ENCODE measurements at places on chromosomes 1 and 21.

DNA sequence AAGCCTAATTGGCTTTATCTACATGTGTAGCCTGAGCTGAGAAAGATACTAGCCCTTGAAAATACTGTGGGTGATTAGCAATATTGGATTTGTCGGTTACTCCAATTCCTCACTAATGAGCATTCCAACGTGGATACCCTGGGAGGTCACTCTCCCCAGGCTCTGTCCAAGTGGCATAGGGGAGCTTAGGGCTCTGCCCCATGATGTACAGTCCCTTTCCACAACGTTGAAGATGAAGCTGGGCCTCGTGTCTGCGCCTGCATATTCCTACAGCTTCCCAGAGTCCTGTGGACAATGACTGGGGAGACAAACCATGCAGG lies 2.6 kb downstream of the RCC1 start:
- DNase-seq, result no peak

GRCh38 chr1:11746092-11746491 lies 10.2 kb downstream of the AGTRAP start:
- DNase-seq, result no peak

- no peak for DNase-seq
Observed at GRCh38 chr1:154911691-154912550, 24.6 kb downstream of the PMVK start.

DNA sequence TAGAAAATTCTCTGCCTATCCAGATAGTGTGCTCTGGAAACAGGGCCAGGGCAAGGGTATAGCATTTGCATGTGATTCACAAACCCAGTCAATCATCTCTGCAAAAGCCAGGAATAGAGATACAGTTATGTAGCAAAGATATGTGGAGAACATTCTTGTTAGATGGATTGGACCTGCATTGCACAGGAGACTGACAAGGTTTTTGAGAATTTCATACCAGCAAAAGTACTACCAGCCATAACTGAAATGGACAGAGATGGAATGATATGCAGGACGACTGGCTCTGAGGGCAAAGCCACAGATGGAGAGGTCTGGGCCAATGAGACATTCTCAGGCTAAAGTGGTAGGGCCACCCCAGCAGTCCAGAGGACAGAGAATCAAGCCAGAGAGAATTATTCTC lies 24.7 kb downstream of the SCMH1 start:
- no peak for DNase-seq

DNA sequence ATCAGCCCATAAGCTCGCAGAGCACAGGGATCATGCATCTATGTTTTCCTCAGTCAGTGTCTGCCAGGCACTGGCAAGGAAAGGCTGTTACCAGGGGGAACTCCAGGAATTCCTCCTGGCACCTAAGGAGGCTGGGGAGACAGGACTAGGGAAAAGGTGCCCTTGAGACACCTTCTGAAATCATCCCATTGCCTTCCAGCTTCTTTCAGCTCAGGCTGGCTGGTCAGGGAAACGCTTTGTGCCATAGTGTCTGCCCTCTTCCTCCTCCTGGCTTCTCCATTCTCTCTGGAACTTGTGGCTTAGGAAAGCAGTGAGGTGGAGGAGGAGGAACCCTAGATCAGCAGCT lies 13.8 kb downstream of the LMNA start:
- no peak for DNase-seq

DNA sequence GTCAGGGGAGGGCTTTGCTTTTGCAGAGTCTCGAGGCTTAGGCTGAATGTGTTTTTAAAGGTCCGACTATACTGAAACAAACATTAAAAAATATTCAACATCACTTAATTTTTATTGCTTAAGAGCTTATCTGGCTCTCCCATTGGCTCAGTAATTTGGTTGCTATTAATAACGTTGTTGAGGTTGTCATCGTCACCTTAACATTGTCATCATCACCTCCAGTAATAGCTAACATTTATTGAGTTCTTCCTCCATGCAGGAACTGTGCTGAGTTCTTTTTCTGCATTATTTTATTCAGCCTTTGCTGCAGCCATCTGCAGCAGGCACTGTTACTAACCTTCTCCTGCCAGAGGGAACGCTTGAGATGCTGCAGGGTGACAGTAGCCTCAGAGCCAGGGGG lies 40.1 kb downstream of the ADARB1 start:
- DNase-seq, result no peak

Measured in mesothelial cell of epicardium (in vitro differentiated cells).